ENCODE measurements at places on chromosomes 4 and X.

- no peak for DNase-seq
Observed at GRCh38 chr4:169179609-169180521, 90.9 kb downstream of the SH3RF1 start.

- no peak for DNase-seq
Observed at GRCh38 chr4:53060278-53060677, 198.2 kb downstream of the RASL11B start.

DNA sequence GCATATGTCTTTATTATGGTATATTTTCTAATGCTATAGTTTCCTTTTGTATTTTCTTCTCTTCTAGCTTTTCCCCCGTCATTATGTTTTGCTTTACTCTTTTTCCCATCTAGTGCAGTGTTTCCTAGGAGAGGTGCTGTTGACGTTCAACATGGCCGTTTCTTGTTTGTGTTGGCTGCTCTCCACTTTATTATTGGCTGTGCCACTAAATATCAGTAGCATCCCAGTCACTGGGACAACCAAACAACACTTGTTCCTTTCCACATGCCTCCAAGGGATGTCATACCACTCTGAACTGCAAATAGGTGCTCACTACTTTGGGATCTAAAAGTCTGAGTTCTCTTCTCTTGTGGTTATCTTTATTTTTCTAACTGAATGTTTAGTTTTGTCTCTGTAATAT, 26.5 kb downstream of the GBA3 start:
- DNase-seq, result no peak

- DNase-seq, result no peak
Observed at GRCh38 chr4:173834151-173834550, 304.1 kb upstream of the HAND2 start.

GRCh38 chr4:48827622-48828021, 3.3 kb upstream of the OCIAD1 start:
- no peak for DNase-seq

DNA sequence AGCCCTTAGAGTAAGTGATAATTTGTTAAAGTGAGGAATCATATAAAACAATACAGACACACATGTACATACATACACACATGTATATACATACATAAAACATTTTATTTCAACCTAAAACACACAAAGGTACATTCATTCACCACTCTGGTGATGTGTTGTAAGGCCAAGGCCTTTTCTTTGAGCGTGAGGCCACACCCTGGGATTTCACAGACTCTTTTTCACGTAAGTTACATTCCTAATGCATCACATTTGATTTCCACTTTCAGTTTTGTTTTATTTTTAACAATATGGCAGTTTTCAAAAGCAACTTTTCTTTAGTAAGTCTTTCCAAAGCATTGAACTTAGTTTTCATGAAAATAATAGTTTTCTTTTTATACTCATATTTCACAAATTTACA, 170.7 kb downstream of the COL4A6 start:
- DNase-seq, result no peak

DNA sequence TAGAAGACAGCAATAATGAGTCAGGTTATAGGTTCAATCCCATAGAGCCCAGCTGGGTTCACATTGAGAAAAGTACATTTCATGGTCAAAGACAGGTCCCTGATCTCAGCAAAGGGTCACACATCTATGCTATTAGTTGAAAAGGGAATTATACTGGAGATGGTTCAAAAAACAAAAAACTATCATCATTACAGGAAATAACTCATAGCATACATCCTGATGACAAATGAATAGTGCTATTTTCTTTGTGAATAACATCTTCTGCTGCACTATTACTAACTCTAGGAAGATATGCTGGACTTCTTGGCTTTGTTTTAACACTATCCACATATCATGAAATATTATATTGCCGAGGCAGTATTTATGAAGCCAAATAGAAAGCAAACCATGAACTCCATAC, 202.5 kb upstream of the MAB21L2 start:
- no peak for DNase-seq

GRCh38 chr4:57109411-57109846, 756 bp downstream of the IGFBP7 start:
- no peak for DNase-seq

DNA sequence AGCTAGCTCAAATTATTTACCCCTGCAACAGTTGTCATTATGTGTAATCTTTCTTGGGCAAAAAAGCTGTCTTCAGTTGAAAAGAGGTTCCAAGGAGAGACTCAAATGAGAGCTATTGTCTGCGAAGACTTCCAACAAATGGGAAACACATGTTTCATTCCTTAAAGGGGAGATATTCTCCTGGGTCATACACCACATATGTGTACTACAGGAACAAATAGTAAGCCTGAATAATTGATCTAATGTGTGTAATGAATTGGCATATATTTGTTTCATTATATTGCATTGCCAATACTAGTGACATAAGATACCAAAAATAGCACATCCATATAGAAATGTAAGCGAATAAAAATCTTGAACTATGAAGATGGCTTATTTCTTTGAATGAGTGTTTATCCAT, 950.9 kb upstream of the NDST4 start:
- no peak for DNase-seq

- no peak for DNase-seq
Observed at GRCh38 chrX:150339736-150340135, 23.4 kb upstream of the MAMLD1 start.

Data from stimulated activated CD4-positive, alpha-beta T cell treated with anti-CD3 and anti-CD28 coated beads, Interleukin-15, amount 100 ng/mL, for 1 hour (primary cell).